ENCODE measurements at places on chromosomes 16 and 17.

DNA sequence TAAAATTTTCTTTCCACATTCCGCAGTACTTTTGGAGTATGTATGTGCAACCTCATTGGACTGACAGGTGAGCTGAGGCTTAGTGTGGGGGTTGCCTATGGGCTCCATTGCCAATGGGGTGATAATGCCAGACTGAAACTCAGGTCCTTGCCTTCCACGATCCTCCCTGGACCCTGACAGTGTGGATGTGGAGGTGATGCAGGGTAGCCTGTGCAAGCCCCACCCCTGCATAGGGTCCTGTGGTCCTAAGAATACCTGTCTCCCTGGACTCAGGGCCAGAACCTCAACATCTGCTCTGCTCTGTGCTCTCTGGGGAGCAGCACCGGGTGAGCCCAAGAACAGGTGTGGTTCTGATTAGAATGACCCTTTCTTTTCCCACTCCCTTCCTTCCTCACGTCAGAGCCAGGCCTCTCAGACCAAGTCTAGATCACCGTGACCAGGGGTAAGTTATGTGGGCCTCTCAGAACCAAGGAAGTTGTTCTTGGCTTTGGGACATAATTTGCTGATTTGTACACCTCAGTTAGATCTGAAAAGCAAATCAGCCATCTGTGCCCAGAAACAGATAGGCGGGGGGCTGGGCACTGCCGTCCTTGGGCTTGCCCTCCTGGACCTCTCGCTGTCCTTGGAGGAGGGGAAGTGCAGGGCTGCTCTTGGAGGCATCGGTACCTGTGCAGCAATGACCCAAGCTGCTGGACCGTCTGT is 8.4 kb upstream of the TNS4 start:
- no peak for DNase-seq

- DNase-seq, result no peak
Observed at GRCh38 chr16:29694384-29695195, 15.6 kb downstream of the QPRT start.

- no peak for DNase-seq
Observed at GRCh38 chr17:74307984-74308773, 17.8 kb upstream of the KIF19 start.

- no peak for DNase-seq
Observed at GRCh38 chr16:72937360-72937759, 110.6 kb downstream of the ZFHX3 start.

All from esophagus squamous epithelium (tissue), 5 donors.